ENCODE measurements at places on chromosomes 1 and 21.

DNA sequence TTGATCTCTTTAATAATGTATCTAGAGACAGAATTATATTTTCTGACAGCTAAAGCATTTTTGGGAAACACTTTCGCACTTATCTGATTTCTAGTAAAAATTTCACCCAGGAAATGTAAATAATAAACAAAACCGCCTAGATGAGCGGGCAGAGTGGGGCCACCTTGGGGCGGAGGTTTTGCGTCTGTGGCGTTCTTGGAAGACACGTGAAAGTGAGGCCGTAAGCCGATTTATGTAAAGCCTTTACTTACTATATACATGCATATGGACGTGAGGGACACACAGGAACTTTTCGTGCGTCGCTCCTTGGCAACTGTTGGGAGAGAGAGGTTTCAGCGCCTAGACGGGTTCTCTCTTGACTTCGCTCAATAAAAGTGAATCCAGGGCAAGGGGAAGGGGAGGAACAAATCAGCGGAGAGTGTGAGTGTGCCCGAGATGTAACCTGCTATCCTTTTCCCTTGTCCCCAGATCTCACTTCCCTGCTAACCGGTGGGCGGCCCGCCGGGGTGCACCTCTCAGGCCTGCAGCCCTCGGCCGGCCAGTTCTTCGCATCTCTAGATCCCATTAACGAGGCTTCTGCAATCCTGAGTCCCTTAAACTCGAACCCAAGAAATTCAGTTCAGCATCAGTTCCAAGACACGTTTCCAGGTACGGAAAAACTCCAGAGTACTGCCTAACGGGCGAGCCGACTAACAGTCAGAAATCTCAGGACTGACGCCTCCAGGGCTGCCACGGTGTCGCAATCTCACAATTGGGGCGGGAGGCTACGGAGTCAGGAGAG, 1.7 kb downstream of the HLX start:
- DNase-seq: no peak

DNA sequence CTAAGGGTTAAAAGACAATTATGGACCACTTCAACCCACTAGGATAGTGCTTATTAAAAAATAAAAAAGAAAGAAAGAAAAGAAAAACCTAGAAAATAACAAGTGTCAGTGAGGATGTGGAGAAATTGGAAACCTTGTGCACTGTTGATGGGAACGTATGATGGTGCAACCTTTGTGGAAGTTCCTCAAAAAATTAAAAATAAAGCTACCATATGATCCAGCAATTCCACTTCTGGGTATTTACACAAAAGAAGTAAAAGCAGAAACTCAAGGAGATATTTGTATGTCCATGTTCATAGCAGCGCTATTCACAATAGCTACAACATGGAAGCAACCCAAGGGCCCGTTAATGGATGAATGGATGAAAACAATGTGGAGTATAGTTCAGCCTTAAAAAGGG, 115.2 kb upstream of the ATP1A1 start:
- no peak for DNase-seq

GRCh38 chr1:152141971-152142584, 16.9 kb downstream of the RPTN start:
- DNase-seq: no peak

- no peak for DNase-seq
These were observed at the start of gene MACF1 for GRCh38 chr1:39204441-39205081. Gene MACF1 (plus strand): TSS chr1:39204695. CDS start chr1:39205023, 328 bp downstream.
